Stimulated activated CD8-positive, alpha-beta memory T cell treated with anti-CD3 and anti-CD28 coated beads, Interleukin-4, amount 100 ng/mL, for 1 hour (primary cell): ENCODE measurements at places on chromosomes 2 and 18.
A peak's percentile ranks its signal among the peaks of the same experiment; 100 is the strongest.

DNA sequence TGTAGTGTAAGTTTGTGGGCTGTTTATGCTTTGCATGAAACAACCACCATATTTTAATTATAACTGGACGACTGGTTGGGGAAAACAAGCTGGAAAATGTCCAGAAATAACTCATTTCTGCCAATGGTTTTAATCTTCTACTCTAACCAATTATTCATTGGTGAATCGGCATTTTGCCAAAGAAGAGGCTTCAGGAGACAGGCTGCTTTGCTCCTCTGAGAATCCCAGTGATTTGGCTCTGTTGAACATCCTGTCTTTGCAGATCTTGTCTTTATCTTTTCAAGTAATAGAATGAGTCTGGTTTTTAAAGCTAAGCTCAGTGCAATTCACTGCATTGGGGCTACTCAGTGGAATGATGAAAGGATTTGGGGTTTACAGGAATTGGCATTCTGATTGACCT, 109.6 kb downstream of the APOB start:
- DNase-seq: no peak

DNA sequence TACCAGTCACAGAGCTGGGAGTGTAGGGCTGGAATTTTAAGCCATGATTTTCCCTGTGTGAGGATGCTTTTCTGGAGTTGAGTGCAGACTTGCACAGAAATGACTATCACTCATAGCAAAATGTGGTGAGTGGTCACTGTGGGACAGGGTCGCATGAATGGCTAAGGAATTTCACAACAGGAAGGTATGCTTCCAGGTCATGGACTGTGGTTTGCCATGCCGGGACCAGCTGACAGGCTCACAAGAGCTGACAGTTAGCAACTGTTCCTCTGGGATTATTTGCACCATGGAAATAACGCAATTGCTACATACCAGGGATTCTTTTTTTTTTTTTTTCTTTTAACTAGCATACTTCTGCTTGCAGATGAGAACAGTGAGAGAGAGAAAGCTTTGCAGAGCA, 3.8 kb upstream of the UXS1 start:
- no peak for DNase-seq

DNA sequence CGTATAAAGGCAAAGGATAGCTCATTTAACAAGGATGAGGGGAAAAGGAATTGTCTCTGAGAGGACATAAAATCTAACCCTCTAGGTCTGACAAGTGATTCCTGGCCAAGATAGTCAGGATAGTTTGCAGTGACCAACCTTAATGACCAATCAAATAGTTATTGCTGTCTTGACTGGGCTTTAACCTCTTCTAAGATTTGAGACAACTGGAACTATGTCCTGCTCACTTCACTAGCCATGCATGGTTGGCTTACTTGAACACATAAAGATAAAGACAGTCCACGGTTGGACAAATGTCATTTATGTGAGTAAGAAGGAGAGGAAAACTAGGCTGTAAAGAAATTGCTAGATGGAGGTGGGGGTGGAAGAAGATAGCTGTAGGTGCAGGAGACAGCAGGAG, 53.8 kb downstream of the SCN1A start:
- no peak for DNase-seq

- no peak for DNase-seq
Observed at GRCh38 chr18:44452346-44452745, 228.3 kb upstream of the SETBP1 start.

- no peak for DNase-seq
Observed at GRCh38 chr2:181178823-181179412, 198.5 kb downstream of the UBE2E3 start.

DNA sequence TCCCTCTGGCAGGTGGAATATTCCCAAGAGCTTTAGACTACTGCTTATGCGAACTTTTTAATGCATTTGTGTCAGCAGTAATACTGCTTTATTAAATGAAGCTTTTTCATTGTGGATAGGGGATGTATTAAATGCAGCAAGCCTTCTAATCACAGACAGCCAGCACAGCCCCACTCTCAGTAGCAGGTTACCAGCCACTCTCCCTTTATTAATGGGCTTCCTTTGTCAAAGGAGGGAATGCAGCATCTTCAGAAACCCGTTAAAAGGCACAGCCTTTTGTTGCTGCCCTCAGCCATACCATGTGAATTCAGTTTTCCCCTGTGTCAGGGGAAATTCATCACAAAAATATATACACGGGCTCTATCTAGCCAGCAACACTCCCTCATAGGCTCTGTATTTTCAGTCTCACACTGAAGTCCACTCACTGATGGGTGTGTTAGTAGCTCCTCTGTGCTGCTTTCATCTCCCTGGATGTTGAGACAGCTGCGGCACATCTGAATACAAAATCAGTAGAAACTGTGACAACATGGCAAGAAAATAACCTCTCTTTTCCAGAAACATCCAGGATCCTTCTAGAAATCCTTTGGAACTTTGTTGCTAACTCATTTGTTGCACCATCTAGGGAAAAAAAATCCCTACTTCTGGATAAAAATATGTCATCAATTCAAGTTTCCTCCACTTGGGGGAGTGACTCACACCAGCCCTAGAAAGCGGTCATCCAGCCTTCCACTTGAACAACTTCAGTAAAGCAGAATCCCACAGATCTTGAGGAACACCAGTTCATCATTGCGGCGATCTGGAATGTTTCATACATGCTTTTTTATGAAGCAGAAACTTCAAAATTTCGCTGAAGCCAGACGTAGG, 48.4 kb downstream of the LRRTM1 start:
- no peak for DNase-seq

DNA sequence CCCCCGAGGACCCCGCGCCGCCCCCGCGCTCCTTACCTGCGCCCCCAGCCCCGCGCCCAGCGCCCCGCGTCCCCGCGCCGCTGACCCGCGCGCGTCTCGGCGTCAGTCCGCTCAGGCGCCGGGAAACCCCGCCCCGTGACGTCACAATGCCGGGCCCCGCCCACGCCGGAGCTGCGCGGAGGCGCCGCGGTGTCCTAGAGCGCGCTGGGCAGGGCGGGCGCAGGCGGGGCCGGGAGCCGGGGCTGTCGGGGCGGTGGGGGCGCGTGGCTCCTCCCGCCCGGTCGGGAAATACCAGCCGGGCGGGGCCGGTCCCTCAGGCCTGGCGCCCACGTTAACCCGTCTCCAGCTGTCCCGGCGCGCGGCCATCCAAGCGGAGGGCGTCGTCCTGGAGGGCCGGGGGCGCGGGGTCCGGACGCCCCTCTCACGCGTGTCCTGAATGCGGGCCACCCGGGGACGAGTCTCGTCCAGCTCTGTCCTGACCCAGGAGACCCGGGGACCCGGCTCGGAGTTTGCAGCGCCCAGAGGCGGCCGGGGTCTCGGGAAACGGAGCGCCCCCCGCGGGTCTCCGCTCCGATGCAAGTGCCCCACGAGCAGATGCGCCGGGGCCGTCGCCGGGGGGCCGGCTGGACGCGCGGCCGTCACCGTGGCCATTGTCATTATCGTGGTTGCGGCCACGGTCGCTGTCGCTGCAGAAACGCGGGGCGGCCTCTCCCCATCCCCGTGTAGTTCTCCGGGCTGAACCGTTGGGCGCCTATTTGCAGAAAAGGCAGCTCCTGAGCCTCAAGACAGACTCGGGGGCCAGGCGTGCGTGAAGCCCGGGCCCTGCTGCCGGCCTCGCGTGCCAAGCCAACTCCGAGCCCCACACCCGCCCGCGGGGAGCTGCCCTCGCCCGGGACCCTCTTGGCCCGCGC, at the start of gene SLC66A2:
TSS of gene SLC66A2 (minus strand) at position 109 of the 911 bp plus-strand sequence. CDS start 727 bp downstream, outside the sequence.
- peak; percentile 93 for DNase-seq

GRCh38 chr18:11956371-11957308, 24.7 kb upstream of the IMPA2 start:
- no peak for DNase-seq

DNA sequence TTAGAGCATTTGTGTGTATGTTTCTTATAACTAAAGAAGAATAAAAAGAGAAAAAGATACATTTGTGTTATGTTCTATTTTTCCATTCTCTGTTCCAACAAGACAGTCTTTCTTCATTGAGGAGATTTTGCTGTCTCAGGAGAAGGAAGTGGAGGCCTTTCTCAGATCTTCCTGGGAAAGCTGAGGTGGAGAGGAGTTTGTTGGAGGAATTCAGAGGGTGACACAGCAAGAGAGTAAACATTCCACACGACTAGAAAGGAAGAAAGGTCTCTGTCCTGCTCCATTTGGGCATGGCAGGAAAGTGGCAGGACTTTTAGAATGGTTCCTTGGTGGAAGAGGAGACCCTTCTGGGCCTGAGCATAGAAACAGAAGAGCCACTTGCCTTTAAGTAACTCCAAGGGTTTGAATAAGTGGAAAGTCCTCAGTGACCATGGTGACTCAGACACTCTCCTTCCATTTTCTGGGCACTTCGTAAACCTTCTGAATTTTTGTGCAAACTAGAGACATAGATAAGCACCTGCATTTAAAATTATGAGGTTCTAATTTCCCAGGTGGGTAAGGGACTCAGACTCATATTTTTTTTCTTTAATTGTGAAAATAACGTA, 52.3 kb upstream of the COL5A2 start:
- no peak for DNase-seq

DNA sequence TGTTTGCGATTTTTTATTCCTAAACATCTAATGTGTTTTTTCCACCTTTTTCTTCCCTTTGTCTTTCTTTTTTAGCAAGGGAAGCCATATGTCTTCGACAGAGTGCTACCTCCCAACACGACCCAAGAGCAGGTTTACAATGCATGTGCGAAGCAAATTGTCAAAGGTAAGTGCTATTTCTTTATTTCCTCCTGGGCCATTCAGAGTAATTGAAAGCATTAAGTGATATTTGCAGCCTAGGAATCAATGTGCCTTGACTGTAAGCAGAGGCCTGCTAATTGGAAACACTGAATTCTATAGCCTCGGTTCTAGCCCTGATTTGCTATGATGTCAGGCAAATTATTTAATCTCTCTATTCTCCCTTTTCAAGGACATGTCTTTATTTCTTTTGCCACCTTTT, 47.0 kb downstream of the KIF5C start:
- no peak for DNase-seq

GRCh38 chr2:48749291-48750127, 6.0 kb downstream of the LHCGR start:
- DNase-seq: no peak
